ENCODE measurements at places on chromosomes 7 and 10. TPM values are rescaled to one million over a fixed set of nuclear protein-coding genes. Genes with fewer than 3 reads are reported as not detected.

GRCh38 chr10:27568196-27569175, 64.4 kb downstream of the RAB18 start:
- no peak overlapping the region for H3K4me3 ChIP-seq
- H3K4me1 ChIP-seq = peaks cover 36% of the 10 kb centered on the region
- peaks cover 12% of the 10 kb centered on the region for H3K36me3 ChIP-seq

DNA sequence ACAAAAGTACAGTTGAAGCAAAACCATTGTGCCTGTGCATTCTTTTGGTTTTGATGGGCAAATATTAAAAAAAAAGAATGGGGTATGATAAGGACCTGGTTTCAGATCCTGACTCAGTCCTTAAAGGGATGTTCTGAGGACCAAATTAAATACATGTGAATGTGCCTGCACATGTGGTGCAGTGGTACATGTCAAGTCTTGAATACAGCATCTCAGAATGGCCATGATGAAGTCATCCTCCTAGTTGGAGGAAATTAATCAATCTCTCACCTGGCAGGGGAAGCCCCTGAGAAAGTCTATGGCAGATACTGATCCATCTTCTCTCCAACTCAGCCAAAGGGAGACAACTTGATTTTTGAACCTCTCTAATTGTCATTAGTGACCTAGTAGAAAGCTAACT, 207.0 kb downstream of the SUGCT start:
- no peak for DNase-seq
- H3K4me3 ChIP-seq = no peak overlapping the region
- H3K36me3 ChIP-seq = no peaks in the 10 kb centered on the region
- H3K27me3 ChIP-seq = no peaks in the 10 kb centered on the region
- no peak overlapping the region for H3K27ac ChIP-seq

DNA sequence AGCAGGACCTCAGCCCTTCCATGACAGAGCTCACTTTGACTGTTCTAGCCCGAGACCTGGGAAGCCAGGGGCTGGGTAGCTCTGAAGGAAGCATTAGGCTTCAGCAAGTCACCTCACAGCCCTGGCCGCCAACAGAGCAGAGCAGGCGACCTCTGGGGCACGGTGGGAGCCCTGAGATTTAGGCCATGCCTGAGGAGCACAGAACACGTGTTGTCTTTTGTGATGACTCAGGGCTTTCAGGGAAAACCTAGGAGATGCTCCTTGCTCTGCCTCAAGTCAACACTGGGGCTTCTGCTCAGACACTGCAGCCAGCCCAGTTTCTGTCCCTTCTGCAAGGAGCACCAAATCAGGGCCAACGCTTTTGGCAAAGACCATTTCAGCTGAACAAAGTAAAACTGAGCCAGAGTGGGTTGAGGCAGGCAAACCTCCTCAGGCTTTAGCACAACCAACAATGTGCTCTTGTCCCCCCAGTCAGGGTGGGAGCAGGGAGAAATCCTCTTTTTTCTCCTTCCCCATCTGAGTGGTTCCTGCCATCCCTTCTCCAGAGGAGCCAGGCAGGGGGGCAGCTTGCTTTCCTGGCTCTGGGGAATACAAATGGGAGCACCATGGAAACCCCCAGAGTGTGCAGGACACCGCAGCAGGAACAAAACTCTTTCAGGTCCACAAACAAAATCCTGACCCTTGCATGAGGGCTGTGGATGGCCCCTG, 14.4 kb downstream of the CAMK2G start:
- no peaks in the 10 kb centered on the region for H3K27me3 ChIP-seq
- peak overlapping the region; percentile 43 for H3K4me3 ChIP-seq
- no peak for DNase-seq
- peaks cover 80% of the 10 kb centered on the region for H3K36me3 ChIP-seq
- peaks cover 88% of the 10 kb centered on the region for H3K4me1 ChIP-seq
- peak overlapping the region; percentile 80 for H3K27ac ChIP-seq

DNA sequence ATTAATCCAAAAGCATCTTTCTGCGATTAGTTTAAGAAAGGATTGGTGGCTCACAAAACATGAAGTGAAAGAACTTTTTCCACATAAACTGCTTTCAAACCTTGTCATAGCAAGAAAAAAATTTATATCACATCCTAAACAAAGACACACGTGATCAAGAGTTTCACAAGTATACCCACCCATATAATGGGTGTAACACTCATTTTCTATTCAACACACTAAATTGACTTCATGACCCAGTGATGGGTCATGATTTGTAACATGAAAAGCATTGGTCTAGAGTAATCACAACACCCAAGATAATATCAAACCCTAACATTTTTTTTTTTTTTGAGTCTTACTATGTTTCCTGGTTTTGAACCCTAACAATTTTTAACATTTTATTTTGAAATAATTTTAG, 17.6 kb downstream of the PMPCB start:
- H3K4me3 ChIP-seq = no peak overlapping the region
- H3K27me3 ChIP-seq = no peaks in the 10 kb centered on the region
- H3K4me1 ChIP-seq = no peaks in the 10 kb centered on the region
- H3K36me3 ChIP-seq = peaks cover 76% of the 10 kb centered on the region
- no peak overlapping the region for H3K27ac ChIP-seq
- no peak for DNase-seq

DNA sequence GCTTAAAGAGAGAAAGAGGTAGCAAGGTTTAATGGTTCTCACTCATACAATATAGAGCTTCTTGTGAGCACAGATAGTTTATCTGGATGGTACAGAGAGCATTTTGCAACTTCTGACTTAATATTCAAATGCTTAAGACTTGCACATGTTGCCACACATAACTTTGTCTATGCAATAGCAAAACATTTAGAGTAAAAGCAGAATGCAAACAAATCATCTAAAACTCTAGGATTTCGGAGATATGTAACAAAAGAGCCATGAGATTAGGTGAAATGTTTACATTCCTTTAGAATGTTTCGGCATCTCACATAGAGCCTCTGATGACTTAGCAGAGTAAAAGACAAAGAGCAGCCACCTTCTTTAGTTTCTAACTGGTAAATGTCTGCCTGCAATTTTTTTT, 717.1 kb upstream of the LRRN3 start:
- no peaks in the 10 kb centered on the region for H3K4me1 ChIP-seq
- no peak overlapping the region for H3K4me3 ChIP-seq
- no peaks in the 10 kb centered on the region for H3K36me3 ChIP-seq
- no peak for DNase-seq
- no peaks in the 10 kb centered on the region for H3K27me3 ChIP-seq
- H3K27ac ChIP-seq = no peak overlapping the region

DNA sequence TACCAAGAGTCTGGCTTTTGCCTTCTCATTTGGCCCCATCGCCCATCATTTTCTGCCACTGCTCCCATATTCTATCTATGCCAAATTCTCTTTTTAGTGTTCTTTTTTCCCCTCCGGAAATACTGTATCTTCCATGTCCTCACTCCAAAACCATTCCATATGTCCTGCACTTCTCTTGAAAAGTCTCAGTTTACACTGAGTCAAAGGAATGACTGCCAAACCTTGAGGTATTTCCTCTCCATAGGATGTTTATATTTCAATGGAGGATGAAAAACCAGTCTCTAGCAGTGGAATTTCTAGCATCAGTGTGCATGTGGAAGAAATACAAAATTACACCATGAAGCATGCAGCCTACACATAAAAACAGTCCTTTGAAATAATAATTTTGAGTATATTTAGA, 121.4 kb upstream of the PHYHIPL start:
- no peak overlapping the region for H3K4me3 ChIP-seq
- DNase-seq = no peak
- no peaks in the 10 kb centered on the region for H3K36me3 ChIP-seq
- H3K4me1 ChIP-seq = no peaks in the 10 kb centered on the region

- H3K4me3 ChIP-seq = no peak overlapping the region
- no peaks in the 10 kb centered on the region for H3K36me3 ChIP-seq
- no peak overlapping the region for H3K27ac ChIP-seq
- H3K4me1 ChIP-seq = no peaks in the 10 kb centered on the region
Observed at GRCh38 chr10:47353351-47353750, 5.2 kb downstream of the RBP3 start.

DNA sequence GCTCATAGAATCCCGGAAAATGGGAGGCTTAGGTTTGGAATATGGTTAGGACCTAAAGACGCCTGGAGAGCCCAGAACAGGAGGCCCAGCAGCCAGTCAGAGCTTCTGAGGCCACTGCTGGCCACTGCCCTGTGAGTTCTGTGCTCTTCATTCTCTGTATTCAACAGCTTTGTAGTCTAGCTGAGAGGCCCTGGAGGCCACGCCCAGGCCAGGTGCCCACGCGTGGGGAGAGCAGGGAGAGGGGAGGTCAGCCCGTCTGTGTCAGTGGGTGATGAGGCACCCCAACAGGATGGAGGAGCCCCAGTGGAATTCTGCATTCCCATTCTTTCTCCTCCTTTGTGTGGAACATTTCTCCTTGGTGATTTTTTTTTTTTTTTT, 29.1 kb downstream of the IL15RA start:
- no peak overlapping the region for H3K27ac ChIP-seq
- H3K4me3 ChIP-seq = no peak overlapping the region
- peaks cover 5% of the 10 kb centered on the region for H3K36me3 ChIP-seq
- H3K4me1 ChIP-seq = peaks cover 11% of the 10 kb centered on the region

DNA sequence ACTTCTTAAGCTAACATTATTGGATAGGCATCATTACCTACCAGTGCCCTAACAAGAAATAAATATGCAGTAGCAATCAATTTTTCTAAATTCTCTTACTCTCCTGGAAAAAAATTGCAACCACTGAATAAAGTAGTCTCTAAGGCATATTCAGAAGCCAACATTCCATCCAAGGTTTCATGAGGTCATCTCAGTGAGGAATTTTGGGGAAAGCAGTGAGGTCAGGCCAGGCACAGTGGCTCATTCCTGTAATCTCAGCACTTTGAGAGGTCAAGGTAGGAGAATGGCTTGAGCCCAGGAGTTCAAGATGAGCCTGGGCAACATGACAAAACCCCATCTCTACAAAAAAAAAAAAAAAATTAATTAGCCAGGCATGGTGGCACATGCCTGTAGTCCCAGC, 75.9 kb upstream of the GHITM start:
- no peaks in the 10 kb centered on the region for H3K4me1 ChIP-seq
- no peak for DNase-seq
- no peaks in the 10 kb centered on the region for H3K36me3 ChIP-seq
- no peaks in the 10 kb centered on the region for H3K27me3 ChIP-seq

DNA sequence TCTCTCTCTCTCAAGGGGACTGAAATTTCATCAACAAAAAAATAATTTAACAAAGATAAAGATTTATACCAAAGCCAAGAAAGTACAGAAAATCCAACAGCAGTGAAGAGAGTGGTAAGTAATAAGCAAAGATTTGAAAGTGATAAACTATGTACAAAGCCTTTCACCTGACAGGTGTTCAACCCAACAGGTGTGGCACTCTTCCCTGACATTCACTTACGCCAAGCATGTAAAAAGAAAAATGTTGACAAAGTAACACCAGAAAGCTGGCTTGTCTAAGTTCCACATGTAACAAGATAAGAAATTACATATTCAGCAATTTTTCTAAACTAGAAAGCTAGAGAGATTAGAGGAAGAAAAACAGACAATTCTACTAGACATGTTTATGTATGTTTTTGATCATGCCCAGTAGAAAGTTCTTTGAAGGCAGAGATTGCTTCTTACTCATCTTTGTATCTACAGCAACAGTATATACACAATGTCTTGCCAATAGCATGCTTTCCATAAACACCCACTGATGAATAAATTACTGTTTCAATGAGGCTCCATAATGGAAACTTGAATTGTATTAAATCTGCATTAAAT, 468.5 kb downstream of the PARD3 start:
- H3K4me3 ChIP-seq = no peak overlapping the region
- DNase-seq = no peak
- no peaks in the 10 kb centered on the region for H3K4me1 ChIP-seq
- no peaks in the 10 kb centered on the region for H3K36me3 ChIP-seq

DNA sequence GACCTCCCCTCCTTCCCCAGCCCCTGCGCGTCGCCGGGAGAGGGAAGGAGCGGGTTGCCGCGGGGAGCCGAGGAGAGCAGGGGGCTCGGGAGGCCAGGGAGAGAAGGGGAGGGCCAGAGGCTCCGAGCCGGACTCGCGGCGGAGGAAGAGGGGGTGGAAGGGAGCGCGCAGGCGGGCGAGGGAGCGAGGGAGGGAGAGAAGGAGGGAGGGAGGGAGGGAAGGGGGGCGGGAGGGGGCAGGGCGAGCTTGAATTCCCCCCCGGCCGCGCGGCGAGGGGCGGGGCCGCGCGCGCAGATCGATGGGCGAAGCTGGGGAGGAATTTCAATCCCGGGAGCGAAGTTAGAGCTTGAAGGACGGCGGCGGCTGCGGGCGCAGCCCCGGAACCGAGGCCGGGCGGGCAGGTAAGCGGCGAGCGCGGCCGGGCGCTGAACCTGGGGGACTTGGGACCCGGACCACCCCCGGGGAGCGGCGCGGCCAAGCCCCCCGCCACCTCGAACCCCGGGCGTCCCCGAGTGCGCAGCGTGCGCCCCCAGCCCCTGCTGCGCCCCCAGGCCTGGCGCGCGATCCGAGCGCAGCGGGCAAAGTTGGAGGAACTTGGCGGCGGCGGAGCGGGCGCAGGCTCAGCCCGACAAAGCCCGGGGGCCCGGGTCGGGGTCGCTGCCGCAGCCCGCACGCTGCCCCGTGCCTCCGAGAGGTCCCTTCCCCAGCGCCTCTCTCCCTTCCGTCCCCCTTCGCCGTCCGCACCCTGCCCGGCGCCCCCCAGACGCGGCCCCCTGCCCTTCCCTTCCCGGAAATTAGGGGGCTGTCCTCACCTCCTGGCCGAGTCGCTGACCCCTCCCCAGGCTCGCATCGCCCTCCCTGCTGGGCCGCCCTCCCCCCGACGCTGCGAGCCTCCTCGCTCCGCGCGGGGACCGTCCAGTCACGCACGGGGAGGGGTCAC, at the start of gene ELFN1:
ELFN1 (plus strand) TSS at position 324 of the 940 bp plus-strand sequence. CDS start 74,320 bp downstream, outside the sequence.
- DNase-seq = no peak
- no peak within 1 kb of the TSS for H3K27ac ChIP-seq
- no peak within 1 kb of the TSS for H3K4me3 ChIP-seq
- peaks cover 4% of the 10 kb centered on the region for H3K4me1 ChIP-seq
- no peaks in the 10 kb centered on the region for H3K36me3 ChIP-seq

The CHAT gene
- total RNA-seq = not detected

The HTR5A gene
- total RNA-seq = not detected

The CPA4 gene
- not detected for total RNA-seq

The ZNF503 gene
- 0.26 TPM for total RNA-seq

The NOBOX gene
- total RNA-seq = not detected

The OPN4 gene
- total RNA-seq = not detected

The GPER1 gene
- not detected for total RNA-seq

The SOSTDC1 gene
- not detected for total RNA-seq

The UCMA gene
- not detected for total RNA-seq

Measured in activated CD8-positive, alpha-beta T cell treated with anti-CD3 and anti-CD28 coated beads, Interleukin-2, amount 10 ng/mL, durations not matched to agents 7 days and 5 days (primary cell).